HuH-7 (cell line): ENCODE measurements at places on chromosomes 5 and 9.

DNA sequence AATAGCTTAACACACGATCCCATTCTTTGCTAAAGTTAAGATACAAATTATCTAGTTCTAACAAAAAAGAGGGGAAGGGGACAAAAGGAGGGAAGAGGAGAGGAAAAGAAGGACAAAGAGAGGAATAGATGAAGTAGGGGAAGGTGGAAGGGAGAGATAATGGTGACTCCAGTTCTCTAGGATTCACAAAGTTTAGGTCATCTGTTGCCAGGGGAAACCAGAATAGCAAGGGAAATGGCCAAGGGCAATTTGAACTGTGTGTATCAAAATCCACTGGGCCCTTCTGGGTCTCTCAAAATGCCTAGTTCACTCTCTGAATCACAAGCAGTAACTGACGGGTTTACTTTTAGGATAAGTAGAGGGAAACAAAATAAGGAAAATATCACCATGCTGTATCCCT is 7.6 kb downstream of the SLC24A2 start:
- DNase-seq: no peak

DNA sequence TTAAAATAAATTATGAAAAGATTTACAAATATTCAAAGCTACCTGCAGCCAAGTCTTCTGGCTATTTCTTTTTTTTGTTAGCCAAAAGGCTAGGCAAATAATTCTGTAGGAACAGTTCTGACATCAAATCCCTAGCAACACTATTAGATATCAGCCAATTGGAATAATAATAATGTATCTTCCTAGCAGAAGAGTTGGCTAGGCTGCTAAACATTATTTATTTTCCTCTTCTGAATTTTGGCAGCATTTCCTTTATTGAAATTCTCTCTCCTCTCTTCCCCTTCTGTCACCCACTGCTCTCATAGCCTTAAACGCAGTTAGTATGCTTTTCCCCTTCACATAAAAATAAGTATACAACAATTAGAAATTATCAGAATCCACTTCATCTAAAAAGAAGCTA is 42.6 kb downstream of the ZDHHC21 start:
- no peak for DNase-seq

- DNase-seq: no peak
Measured at GRCh38 chr5:88821161-88821560, 61.8 kb downstream of the MEF2C start.

DNA sequence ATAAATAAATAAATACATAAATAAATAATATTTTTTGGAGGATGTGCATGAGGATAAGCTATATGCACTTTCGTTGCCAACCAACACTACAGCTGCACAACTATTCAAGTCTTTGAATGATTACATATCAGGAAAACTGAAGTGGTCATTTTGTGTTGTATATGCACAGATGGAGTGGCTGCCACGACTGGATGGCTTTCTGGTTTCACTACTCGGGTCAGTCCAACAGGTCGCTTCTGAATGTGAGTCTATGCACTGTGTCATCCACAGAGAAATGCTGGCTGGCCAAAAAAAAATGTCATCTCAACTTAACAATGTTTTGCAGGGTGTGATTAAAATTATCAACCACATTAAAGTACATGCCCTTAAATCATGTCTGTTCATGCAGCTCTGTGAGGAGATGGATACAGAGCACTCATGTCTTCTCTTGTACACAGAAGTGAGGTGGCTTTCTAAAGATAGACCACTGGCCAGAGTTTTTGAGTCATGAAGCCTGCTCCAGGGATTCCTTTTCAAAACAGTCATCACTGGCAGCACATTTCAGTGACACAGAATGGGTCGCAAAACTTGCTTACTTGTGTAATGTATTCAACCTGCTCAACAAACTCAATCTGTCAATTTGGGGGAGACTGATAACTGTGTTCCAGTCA is 589.8 kb upstream of the CYLC2 start:
- DNase-seq: no peak

DNA sequence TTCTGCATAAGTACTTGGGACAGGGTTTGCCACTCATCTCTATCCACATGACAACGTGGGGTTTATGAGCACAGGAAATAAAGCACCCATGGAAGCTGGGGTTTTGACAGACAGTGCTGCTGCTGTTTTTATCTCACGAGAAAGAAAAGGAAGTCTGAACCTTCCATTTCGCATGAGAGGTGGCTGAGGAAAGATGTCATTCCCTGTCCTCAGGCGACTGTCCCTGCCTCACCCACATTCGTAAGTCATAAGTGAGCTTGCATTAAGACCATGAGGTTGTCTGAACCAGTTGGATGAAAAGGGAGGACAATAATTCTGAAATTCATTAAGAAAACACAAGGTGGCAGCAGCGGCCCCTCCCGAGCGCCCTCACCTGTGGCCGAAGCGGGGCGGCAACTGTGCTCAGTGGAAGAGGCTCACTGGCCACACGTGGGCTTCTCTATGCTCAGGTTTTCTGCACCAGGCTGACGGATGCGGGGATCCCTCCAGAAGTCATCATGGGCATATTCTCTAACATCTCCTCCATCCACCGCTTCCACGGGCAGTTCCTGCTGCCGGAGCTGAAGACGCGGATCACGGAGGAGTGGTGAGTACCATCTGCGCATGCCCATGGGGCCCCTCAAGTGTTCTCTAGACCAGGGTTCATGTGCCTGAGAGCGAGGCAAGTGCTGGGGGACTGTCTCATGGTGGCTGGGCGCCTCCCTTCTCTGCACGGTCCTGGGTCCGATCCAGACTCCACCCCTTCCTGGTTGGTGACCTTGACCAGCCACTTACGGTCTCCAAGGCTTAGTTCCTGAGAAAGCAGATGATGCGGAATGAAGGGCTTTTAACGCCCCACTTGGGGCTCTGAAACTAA is 54.7 kb upstream of the SUSD3 start:
- peak; percentile 66 for DNase-seq

DNA sequence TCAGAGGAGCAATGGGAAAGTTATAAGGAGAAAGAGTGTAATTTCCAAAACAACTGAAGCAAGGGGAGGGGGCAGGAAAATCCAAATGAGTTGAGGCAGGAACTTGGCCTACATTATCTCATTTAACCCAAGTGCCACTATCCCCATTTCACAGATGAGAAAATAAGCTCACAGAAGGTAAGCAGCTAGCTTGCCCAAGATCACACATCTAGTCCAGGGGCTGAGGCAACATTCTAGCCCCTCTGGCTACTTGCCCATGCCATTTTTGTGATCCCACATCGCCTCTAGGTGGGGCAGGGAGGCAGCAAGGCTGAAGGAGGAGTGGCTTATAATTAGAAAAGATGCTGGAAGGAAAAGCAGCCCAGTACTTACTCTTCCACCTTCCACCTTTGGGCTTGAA is 2.6 kb upstream of the PSIP1 start:
- DNase-seq: no peak

GRCh38 chr5:3026099-3026498 is 274.6 kb upstream of the IRX2 start:
- DNase-seq: no peak

GRCh38 chr5:139388198-139388821 is 1.4 kb downstream of the MZB1 start:
- no peak for DNase-seq

- DNase-seq: no peak
Measured at GRCh38 chr5:103108086-103108485, 11.9 kb downstream of the GIN1 start.
